Effector memory CD8-positive, alpha-beta T cell (primary cell): ENCODE measurements at places on chromosomes 5 and 9.

GRCh38 chr5:113098378-113098777 is 121.8 kb downstream of the DCP2 start:
- no peak for DNase-seq

GRCh38 chr5:6194261-6194875 is 184.0 kb downstream of the MED10 start:
- no peak for DNase-seq

GRCh38 chr5:76474377-76474776 is 71.3 kb downstream of the IQGAP2 start:
- DNase-seq = no peak

DNA sequence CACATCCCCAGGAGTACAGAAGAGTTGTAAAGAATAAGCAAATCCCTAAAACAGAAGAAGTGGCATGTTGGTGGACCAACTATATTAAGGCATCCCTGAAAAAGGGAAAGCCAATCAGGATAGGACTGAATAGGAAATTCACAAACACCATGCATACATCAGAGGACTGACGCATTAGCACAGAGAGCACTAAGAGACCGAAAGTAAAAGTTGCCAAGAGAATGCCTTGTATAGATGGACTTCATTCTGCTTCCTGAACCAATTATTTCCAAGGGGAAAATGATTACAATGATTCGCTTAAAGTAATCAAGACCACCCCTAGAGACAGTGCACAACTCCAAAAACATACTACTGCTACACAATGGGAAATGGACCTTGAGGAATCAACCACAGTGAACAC is 33.5 kb downstream of the SHC3 start:
- DNase-seq = no peak
